ENCODE measurements at places on chromosomes 4 and X.

DNA sequence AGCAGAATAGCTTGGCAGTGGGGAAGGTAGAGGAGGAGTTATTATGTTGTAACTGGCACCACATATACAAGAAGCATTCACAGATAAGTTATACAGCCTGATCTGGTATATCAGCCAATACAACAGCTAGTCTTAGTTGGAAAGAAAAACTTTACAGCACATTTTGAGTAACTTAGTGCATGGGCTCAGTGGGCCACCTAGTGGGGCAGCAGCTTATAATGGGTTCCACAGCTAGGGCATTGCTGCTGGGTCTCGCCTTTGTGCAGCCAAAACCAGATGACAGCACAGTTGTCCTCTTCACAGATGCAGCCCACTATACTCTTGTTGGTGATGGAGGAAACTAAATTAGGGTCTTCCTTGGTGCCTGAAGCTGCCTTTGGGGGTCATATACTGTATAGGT lies 448.1 kb upstream of the RASGEF1B start:
- DNase-seq: no peak

DNA sequence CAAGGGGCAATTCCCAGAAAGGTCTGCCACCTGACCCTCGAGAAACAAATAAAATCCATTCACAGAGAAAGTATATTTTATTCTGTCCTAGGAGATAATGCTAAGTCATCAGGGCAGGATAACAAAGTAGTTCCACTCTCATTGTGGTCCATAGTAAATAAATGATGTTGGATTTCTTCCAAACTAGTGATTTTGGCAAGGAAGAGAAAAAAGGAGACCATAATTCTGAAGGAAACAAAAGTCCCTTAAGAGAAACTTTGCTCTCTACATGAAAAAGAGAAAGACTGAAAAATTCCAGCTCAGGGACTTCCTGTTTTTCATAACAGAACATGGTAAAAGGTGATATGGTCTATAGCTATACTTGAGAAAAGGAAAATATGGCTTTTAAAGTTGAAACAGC lies 71.5 kb upstream of the DDX60 start:
- DNase-seq: no peak

GRCh38 chr4:16672421-16672820 lies 226.0 kb downstream of the LDB2 start:
- DNase-seq: no peak

- no peak for DNase-seq
Measured at GRCh38 chrX:17374619-17375366, at the start of gene NHS. Gene NHS (plus strand): TSS chrX:17375200. CDS start chrX:17375758, 558 bp downstream.

DNA sequence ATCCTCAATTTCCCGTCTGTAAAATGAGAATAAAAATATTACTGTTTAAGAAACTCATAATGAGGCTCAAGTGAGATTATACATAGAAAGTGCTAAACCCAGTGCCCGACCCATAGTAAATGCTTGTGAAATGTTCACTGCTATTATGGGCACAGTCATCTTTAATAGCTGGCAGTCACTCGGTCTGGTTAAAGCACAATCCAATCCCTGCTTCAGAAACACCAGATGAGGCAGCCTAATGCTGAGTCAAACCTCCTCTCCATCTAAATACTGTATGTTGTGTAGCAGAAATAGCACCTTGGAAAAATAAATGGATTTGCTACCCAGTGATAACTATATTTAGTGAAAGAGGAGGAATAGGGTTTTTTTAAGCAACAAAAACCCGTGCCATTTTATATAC lies 14.5 kb downstream of the EVC2 start:
- no peak for DNase-seq

- no peak for DNase-seq
Measured at GRCh38 chrX:12788645-12789044, 2.6 kb upstream of the PRPS2 start.

- no peak for DNase-seq
Measured at GRCh38 chr4:5511791-5512190, 196.6 kb downstream of the EVC2 start.

All from activated CD4-positive, CD25-positive, alpha-beta regulatory T cell (primary cell).